Mesothelial cell of epicardium (in vitro differentiated cells): ENCODE measurements at places on chromosomes 2 and 18. TPM values are rescaled to one million over a fixed set of nuclear protein-coding genes. Genes with fewer than 3 reads are reported as not detected.

The ATP6V1C2 gene
- 0.09 to 0.27 TPM (median 0.27 TPM) in 3 replicates for total RNA-seq

The LONRF2 gene
- total RNA-seq: 13.4 to 14.6 TPM (median 13.7 TPM) in 3 replicates

The CIDEA gene
- total RNA-seq: not detected in 3 replicates

The HTR2B gene
- 2.6 to 3.7 TPM (median 3.4 TPM) in 3 replicates for total RNA-seq

The NPPC gene
- total RNA-seq: 0.72 to 0.80 TPM (median 0.73 TPM) in 3 replicates

The ATP8B1 gene
- total RNA-seq: 14.0 to 18.5 TPM (median 14.1 TPM) in 3 replicates

The PDE11A gene
- total RNA-seq: 22.9 to 25.6 TPM (median 23.9 TPM) in 3 replicates

The ZNF521 gene
- 50.5 to 54.1 TPM (median 51.4 TPM) in 3 replicates for total RNA-seq

DNA sequence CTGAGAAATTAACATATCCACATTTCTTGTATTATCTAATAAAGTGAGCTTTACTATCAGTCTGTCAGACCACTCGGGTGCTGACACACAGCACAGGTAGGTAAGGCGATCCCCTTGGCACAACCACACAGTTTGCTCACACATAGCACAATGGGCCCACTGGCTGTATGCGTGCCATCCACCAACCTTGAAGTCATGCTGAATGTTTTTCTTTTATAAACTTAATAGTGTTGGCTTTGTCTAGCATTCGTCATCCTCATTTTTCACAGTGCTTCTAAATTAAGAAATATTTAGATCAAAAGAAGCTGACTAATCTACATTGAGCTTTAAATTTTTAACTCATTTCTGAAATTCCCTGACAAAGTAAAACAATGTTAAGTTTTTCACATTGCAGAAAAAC lies 50.0 kb upstream of the PAPOLG start:
- DNase-seq: no peak

GRCh38 chr18:79434607-79435401 lies 39.1 kb downstream of the NFATC1 start:
- DNase-seq: no peak

GRCh38 chr2:189347540-189347939 lies 93.7 kb upstream of the WDR75 start:
- no peak for DNase-seq

- no peak for DNase-seq
Measured at GRCh38 chr2:28615706-28616105, 119.8 kb downstream of the PLB1 start.

DNA sequence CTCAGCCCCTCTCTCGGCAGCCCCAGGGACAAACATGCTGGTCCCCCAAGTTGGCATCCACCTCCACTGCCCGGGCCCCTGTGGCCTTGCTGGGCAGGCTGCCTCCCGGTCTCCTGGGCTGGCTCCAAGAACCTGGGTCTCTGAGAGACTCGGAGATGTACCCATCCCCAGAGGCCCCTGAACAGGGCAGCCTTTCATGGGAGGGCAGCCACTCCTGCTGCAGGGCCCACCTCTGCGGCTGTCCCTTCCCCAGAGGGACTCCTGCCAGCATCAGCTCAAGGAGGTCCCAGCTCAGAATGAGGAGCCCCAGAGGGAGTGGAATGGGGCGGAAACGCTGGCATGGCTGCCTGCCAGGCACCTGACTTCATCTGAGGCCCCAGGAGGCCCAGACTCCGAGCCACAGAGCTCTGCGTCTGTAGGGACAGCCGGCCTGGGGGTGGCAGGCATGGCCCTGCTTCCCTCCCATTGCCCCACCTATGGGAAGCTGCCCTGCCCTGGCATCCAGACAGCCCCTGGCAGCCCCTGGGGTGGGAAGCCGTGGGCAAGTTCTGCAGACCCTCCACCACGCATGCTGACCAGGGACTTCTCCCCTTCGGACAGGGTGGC lies 857 bp upstream of the CROCC2 start:
- DNase-seq: no peak

DNA sequence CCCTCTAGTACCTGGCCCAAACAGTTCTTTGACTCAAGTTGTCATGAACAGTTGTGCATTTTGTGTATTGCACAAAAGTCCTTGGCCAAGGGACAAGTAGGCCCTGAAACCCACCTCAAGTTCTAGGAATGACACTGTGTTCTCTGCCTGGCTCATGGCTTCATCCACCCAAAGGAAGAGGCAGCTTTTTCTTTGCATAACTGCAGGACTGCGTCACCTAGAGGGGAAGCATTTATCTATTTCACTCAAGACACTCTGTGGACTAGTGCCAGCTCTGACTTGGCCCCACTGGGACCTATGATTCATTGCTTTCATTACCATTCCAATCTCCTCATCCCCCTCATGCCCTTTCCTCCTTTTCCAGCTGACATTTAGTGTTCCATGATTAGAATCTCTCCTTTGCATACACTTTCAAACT lies 119.3 kb upstream of the SIX2 start:
- no peak for DNase-seq

- no peak for DNase-seq
Measured at GRCh38 chr2:46311651-46312223, 14.5 kb downstream of the EPAS1 start.

- no peak for DNase-seq
Measured at GRCh38 chr18:697800-698199, 14.6 kb downstream of the ENOSF1 start.
